Cortex of kidney (tissue), 1 donor: ENCODE measurements at places on chromosomes 3 and 15.

- no peak for DNase-seq
Measured at GRCh38 chr3:59163953-59164352, 114.1 kb upstream of the CFAP20DC start.

DNA sequence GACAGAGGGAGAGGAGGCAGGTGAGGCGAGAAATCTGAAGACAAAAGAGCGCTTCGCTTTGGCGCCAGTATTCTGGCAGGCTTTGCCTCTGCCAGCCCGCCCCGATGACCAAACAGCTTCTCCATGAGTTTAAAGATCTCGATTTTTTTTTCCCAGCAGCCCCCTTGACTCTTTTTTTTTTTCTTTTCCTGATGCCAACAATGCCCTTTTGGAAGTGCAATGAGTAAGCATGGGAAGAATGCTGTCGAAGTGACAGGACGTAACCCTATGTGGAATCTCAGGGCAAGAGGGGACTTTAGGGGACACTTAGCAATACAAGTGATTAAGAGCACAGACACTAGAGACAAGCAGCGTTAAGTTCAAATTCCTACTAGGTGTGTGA lies 211.7 kb downstream of the FGF12 start:
- no peak for DNase-seq

- DNase-seq, result no peak
Measured at GRCh38 chr3:108677811-108678210, 79.4 kb downstream of the RETNLB start.

- no peak for DNase-seq
Measured at GRCh38 chr3:126205717-126206655, 25.6 kb upstream of the ALDH1L1 start.

GRCh38 chr3:183824761-183825455 lies 469 bp downstream of the MAP6D1 start:
- no peak for DNase-seq

DNA sequence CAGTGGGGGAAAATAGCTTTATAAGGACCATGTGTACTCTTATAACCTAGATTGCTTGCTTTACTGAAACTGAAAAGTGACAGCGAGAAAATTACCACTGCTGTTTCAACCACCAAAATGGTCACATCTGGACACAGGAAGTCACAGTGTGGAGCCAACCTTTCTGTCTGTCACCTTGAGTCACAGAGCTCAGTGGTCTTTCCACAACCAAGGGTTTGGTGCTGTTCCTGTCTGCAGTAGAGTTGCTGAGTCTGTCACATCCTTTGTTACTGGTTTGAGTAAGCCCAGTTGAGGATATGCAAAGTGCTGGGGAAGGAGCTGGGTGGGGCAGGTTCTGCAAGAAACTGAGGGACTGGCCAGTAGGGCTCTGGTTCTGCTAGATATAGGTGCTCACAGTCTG lies 139.1 kb upstream of the EIF1B start:
- no peak for DNase-seq

DNA sequence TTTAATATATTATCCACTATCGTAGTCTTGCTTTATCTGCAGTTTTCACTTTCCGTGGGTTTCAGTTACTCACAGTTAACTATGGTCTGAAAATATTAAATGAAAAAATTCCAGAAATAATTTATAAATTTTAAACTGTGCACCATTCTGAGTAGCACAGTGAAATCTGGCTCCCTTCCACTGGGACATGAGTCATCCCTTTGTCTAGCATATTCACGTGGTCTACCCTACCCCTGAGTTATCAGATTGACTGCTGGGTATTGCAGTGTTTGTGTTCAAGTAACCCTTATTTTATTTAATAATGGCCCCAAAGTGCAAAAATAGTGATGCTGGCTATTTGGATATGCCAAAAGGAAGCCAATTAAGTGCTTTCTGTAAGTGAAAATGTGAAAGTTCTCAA lies 539.5 kb upstream of the AGTR1 start:
- no peak for DNase-seq

DNA sequence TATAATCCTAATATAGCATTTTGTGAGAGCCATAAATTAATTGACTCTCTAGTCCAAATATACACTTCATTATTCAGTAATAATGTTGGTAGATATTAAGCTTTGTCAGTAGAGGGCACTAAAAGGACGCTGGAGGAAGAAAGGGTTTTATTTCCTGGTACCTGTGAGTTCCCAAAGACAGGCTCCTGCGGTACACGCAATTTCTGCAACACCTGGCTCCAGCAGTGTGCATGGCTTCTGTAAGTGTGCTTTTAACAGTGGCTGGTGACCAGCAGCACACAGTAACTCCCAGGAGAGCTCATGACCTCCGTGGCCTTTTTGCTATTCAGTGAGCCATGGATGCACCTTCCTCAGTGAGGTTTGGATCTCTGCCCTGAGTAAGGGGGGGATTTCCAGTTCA lies 338.3 kb upstream of the ZNF385D start:
- DNase-seq, result no peak

GRCh38 chr3:13200946-13201345 lies 127.7 kb upstream of the IQSEC1 start:
- DNase-seq, result no peak

GRCh38 chr3:25355998-25356397 lies 72.1 kb upstream of the RARB start:
- DNase-seq, result no peak

DNA sequence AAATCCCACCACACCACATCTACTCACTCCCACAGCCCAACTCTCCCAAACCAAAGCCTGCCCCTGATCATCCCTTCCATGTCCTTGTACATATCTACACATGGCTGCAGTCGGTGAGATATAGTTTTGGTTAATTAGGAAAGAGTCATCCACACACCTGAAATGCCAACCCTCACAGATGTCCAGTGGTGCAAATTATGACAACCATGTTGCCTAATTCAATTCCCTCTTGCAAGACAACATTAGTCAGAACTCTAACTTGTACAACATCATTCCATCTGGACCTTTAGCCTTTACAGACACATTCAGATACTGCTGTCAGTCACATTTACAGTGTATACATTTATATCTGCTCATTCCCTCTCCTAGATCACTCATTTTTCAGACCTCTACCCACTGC lies 41.2 kb downstream of the TUBGCP4 start:
- DNase-seq, result no peak

DNA sequence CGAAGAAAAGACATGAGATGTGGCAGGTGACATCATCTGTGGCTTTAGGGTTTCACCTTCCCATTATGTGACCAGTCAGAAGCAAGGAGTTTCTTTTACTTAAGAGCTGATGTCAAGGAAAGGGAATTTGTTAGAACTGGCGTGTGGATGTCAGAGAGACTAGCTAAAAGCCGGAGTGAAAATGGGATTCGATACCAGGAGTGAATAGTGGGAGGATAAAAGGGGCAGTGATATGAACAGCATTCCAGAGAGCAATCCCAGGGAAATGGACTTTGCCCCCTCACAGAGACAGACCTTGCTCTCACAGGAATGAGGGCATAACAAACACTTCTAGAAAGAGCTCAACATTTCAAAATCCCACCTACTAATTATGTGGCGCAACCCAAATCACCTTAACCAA lies 5.9 kb upstream of the FMN1 start:
- DNase-seq, result no peak

DNA sequence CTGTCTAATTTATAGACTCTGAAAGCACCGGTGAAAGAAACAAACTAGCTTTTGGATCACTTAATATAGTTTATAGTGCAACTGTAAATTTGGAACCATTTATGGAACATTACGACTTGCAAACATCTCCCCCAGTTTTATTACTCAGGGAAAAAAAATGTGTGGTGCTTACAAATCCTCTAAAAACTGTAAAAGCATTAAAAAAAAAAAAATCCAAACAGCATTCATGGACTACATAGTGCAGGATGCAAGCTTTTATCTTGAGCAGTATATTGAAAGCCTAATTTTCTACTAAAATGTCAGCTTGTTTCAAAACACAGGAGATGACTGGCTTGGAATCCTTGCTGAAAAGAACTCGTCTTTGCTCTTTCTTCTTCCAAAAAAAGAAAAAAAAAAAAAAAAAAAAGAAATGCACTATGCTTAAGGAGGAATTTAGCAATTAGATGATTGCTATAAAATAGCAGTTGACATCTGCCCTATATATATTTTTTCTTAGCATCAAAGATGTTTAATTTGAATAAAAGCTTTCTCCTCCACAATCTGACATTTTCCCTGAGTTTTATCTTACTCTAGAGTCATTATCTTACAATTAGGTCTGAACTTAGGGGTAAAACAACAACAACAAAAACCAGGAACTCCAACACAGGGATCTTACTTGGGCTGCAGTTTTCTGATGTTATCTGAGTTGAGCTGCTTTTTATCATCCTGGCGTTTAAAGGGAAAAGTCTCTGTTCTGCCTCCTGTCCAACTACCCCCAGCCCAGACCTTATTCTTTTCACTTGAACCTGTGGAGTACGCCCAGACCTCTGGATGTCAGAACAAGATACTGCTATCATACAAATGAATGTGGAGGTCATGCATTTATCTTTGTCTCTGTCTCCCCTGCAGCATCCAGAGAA lies 62.6 kb upstream of the PDZRN3 start:
- no peak for DNase-seq

- DNase-seq, result no peak
Measured at GRCh38 chr3:8519156-8519555, 17.5 kb downstream of the LMCD1 start.

GRCh38 chr3:139715743-139716360 lies 38.1 kb upstream of the NMNAT3 start:
- no peak for DNase-seq

GRCh38 chr3:148455098-148455497 lies 242.6 kb upstream of the AGTR1 start:
- DNase-seq, result no peak

- no peak for DNase-seq
Measured at GRCh38 chr3:129708328-129708861, 101.9 kb upstream of the PLXND1 start.

GRCh38 chr3:128895843-128896697 lies 16.6 kb downstream of the ACAD9 start:
- DNase-seq, result no peak

- DNase-seq, result no peak
Measured at GRCh38 chr3:25580534-25580933, 84.2 kb downstream of the TOP2B start.

- no peak for DNase-seq
Measured at GRCh38 chr15:68310804-68311463, 33.4 kb downstream of the FEM1B start.

DNA sequence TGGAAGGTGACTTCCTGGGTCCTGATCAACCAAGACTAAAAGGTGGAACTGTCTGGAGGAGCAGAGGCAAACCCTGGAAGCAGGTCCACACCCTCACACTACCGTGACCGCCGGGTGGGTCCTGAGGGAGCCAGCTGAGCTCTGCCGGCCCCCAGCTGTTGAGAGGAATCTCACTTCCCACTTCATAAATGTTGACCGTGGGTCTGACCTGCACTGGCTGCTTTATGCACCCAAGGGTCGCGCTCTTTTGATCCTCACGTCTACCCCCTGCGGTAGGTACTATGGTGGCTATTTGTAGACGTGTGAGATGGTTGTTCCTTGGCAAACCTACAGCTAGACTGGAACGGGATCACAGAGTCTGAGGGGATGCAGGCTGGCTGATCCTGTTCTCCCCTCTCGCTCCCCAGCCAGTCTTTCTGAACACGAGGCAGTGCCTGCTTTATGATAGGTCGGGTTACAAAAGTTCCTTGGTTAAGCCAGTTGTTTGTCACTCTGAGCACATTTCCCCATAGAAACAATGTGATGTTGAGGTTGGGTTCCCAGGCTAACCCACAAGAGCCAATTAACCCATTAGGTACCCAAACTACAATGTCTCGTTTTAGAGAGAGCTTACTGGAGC lies 113.0 kb upstream of the ETV5 start:
- DNase-seq, result no peak

- no peak for DNase-seq
Measured at GRCh38 chr3:46725621-46726314, 8.1 kb upstream of the PRSS50 start.

DNA sequence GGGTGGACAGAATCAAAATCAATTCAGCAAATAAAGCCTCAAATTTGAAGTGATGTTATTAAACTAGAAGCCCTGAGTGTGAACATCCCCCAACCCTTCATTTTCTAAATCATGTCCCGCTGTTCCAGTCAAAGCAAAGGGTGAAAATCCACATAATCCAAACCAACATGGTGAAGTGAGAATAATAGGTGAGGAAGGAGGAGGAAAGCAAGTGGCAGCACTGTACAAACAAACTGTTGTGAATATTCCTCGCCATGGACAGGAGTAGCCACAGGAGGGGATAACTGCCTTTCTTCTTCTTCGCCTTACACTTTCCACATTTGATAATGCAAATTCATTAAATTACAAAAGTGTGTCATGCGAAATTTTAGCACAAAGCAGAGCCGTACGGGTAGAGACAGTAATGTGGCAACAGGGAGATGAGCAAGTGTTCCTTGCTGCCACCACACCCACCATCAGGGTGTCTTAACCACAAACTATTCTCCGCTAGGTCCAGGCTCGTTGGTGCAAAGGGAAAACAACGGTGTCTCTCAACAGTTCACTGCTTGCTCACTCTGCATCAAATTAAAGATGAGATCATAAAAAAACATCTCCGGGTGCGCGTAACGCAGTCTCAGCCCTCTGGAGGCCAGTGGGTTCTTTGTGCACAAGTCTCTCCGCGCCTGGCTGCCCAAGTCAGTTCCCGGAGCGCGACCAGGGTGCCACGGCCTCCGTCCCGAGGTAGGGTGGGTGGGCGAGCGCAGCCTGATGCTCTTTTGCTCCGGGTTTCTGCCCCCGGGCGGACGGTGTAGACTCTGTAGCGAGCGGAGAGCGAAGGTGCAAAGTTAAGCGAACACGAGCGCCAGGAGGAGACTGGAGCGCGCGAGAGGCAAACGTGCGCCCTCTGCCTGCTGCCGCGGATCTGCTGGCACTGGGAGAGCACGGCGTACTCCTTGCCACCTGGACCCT lies 6.7 kb downstream of the EPHA3 start:
- DNase-seq, result no peak

DNA sequence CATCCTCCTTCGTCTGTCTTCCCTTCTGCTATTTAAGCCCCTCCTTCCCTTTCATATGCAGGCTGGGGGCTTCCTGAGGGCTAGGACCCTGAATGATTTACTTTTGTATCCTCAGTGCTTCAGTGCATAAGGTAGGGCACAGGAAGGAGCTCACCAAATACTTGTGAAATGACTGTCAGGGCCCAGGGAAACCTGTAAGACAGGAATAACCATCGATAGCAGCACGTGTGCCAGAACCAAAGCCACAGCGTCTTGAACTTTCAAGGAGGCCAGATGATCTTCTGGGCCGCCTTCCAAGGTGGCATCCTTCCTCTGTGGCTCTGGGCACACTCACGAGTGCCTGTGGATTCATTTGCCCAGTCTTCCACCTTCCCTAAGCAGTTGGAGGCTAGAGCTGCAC lies 3.9 kb downstream of the TMED3 start:
- no peak for DNase-seq

- no peak for DNase-seq
Measured at GRCh38 chr3:14891135-14892132, 55.9 kb upstream of the NR2C2 start.

- no peak for DNase-seq
Measured at GRCh38 chr3:165544432-165544831, 292.8 kb downstream of the BCHE start.

DNA sequence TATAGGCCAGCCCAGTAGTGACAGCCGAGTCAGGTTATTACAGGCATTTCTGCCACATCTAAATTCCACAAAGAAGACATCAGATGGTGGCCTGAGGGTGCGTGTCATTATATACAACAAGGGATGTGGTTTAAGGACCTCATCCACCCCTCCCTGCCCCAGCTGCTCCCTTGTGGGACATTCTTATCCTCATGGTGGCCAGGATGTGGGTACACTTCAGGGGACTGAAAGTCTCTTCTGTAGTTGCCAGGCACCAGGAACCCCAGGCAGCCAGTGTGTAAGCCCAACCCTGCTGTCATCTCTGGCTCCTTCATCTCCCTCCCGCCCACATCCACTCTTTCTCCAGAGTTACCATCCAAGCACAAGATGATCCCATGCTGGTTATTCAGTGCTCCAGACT lies 224.9 kb upstream of the TOPAZ1 start:
- no peak for DNase-seq

GRCh38 chr15:68187559-68187958 lies 17.6 kb downstream of the CALML4 start:
- DNase-seq, result no peak
